ENCODE measurements at places on chromosomes 13 and 19.

- no peak for DNase-seq
Measured at GRCh38 chr13:42653679-42654078, 79.7 kb downstream of the TNFSF11 start.

GRCh38 chr13:102638741-102639140, 42.0 kb downstream of the TPP2 start:
- DNase-seq, result no peak

- DNase-seq, result no peak
Measured at GRCh38 chr19:4969772-4970531, 1.0 kb downstream of the KDM4B start.

DNA sequence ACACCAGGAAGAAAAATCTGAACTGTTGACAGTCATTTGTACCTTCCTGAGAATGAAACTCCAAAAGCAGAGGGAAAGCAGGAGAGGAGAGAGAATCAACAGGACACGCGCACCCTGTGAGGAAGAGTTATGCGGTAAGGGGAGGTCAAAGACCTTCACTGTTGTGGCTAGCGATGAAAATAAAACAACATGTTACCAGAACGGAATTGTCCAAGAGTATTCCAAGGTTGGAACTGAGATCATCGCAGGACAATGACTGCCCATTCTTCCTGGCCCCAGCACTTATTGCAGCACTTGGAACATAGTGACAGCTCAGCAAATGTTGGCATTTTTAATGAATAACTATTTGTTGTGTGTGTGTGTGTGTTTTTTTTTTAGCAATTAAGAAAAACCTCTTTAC, 176.0 kb upstream of the TSC22D1 start:
- no peak for DNase-seq

DNA sequence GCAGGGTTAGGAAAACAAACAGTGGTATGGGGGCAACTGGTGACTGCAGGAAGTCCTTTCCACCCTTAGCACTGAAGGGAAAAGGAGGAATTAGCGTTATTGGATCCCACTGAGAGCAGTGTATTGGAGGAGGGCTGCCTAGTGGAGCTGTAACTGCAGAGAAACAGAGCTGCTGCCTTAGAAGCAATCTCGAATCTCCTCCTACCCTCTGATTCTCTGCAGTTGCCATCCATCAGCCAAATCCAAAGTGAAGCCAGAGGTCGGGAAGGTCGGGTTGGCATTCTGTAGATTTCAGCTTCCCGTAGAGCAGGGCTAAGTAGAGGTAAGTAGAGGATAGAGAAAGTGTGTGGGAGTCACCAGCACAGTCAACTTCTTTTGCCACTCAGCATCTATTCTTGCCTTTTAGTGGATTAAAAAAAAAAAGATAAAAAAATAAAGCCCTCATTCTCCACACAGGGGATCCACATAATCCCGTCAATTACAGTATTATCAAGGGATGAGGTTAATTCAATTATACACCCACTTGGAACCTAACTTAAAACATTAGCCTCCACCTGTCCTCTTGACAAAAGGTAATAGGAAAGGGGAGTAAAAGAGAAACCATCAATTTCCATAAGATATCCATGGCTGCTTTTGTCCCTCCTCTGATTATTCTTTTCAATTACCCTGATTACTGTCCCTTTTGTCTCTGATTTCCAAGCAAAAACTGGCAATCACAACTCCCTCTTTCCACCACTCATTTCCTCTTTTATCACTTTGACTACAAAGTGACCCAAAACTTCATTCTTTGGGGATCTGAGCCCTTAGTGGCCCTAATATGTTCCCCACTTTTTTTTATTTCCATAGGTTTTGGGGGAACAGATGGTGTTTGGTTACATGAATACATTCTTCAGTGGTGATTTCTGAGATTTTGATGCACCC, 234.7 kb downstream of the RBM26 start:
- no peak for DNase-seq

- no peak for DNase-seq
Measured at GRCh38 chr13:81686877-81687276, 1346.0 kb upstream of the SPRY2 start.

- no peak for DNase-seq
Measured at GRCh38 chr19:6020972-6021805, 43.2 kb upstream of the RANBP3 start.

DNA sequence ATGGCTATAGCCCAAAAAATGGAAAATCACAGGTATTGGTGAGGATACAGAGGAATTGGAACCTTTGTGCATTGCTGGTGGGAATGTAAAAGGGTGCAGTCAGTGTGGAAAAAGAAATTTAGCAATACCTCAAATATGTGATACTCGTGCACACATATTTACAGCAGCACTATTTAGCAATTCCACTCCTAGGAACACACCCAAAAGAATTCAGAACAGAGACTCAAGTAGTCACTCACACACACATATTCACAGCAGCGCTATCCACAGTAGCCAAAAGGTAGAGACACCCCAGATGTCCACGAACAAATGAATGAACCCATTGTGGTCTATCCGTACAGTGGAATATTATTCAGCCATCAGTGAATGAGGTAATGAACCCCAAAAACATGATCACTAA, 114.0 kb downstream of the COL4A2 start:
- DNase-seq, result no peak

- DNase-seq, result no peak
Measured at GRCh38 chr19:49927526-49928264, 1.3 kb upstream of the ATF5 start.

GRCh38 chr19:14114854-14115253, 2.7 kb downstream of the PRKACA start:
- no peak for DNase-seq

DNA sequence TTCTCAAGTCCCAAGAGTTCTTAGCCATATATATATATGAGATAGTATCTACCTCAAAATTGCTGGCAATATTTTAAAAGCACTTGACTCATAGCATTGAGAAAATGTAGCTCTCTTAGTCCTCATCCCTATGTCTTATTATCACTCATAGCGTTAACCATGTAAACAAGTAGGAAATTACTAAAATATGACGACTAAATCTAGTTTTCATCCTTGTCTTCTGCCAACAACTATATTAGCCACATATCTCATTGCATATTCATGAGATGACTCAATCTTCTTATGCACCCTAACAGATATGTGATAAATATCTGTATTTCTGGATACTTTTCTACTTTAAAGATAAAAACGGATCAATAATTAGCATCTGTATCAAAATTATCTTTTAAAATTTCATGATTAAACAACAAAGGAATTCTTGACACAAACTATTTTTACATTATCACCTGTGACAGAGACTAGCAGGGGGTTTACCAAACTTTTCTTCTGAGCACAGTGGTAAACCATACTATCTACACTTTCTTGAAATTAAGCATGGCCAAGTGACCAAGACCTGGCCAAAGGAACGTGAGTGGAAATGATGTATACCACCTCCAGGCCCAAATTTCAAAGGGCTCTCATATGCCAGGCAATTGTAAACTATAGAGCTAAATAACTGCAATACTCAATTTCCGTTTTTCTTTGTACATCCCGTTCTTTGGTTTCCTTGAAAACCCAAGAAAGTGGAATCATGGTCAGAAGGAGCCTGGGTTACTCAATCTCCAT, 45.7 kb downstream of the ZC3H13 start:
- no peak for DNase-seq

DNA sequence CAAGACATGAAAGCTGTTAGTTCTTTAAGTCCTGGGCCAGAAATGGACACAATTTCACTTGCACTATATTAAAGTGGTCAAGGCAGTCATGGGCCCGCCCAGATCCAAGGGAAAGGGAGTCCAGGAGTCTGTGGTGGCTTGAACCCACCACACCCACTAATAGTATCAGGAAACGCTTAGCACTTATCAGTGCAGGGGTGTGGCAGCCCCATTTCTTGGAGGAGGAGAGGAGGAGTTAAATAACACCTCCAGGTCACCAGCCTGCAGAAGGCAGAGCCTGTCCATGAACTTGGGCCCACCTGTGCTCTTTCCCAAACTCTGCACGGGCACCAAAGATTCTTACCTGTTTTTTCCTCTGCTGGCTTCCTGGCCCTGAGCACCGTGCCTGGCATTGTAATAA, 5.4 kb upstream of the NTN5 start:
- no peak for DNase-seq

DNA sequence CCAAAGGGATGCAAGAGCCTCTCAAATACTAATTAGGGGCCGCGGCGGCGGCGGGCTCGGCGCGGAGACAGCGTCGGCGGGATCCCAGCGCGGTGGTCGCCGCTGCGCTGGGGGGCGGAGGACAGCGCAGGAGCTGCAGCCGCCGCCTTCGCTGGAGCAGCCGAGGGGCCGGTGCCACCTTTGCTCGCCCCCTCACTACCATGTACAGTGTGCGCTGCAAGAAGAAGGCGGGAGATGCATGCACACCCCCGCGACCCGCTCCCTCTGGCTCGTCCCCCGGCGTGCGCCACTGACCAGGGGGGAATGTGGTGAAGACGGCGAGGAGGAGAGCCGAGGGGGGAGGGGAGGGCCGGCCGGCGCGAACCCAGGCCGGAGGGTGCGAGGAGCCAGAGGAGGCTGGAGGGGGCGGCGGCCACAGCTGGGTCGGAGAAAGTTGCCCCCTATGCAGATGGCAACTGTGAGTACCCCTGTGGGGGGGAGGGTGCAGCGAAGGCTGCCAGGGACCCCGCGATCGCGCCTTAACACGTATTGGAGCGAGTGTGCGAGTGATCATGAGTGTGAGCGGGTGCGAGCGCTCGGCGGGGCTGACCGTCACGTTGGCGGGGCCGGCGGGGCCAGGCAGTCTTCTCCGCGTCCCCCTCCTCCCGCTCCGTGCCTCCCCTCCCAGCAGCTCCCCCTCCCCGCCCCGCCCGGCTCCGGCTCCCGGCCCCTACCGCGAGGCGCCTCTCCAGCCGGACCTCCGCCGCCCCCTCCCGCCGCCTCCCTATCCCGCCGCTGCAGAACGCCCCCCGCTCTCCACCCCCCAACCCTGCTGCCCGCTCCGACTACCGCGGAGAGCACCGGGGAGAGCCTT, 808 bp downstream of the SLITRK5 start:
- DNase-seq, result no peak

- DNase-seq, result no peak
Measured at GRCh38 chr13:84607261-84608013, 725.2 kb upstream of the SLITRK1 start.

- no peak for DNase-seq
Measured at GRCh38 chr13:112159575-112160547, 92.9 kb downstream of the SOX1 start.

DNA sequence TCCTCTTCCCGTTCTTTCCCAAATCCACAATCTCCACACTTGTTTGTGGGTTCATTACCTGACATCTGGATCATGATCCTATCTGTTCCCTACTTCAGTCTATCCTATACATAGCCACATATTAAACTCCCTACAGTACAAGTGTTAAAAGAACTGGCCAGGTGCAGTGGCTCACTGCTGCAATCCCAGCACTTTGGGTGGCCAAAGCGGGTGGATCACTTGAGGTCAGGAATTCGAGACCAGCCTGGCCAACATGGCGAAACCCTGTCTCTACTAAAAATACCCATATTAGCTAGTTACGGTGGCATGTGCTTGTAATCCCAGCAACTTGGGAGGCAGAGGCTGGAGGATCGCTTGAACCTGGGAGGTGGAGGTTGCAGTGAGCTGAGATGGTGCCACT, 88.3 kb downstream of the TM9SF2 start:
- DNase-seq, result no peak

GRCh38 chr13:24693862-24694471, 13.8 kb downstream of the ATP12A start:
- no peak for DNase-seq

DNA sequence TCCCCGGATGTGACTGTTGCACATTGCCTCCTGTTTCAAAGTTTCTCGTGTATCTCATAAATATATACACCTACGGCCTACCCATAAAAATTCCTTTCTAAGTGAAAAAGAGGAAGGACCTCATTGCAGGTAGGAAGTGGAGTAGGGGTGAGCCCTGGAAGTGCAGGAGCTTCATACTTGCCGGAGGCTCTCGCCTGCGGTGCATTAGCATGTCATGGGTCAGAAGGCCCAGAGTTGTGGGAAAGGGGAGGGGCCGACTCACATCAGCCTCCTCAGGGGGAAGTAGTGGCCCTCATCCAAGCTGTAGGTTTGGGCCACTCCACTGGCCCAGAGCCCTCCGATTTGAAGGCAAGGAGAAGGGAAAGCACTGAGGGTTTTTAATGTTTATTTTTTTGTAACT, 26.0 kb upstream of the IRS2 start:
- no peak for DNase-seq

GRCh38 chr13:80684217-80684991, 343.5 kb upstream of the SPRY2 start:
- no peak for DNase-seq

DNA sequence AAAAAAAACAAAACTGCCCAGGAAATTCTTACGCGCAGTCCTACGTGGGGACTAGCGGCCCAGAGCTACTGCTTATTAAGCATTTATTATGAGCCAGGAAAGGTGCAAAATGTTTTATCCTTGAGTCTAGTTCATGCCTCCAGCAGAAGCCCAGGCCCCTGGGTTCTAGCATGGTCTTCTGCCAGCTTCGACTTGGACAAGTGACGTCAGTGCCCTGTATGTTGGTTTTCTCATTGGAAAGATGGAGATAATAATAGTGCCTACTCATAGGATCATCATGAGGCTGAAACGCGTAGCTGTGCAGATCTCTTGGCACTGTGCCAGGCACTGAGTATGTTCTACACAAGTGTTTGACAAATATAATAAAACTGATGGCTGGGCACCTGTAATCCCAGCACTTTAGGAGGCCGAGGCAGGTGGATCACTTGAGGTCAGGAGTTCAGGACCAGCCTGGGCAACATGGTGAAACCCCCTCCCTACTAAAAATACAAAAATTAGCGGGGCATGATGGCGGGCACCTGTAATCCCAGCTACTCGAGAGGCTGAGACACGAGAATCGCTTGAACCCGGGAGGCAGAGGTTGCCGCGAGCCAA, 12.4 kb upstream of the SULT2B1 start:
- no peak for DNase-seq

GRCh38 chr19:19651076-19651475, 7.6 kb upstream of the GMIP start:
- no peak for DNase-seq

GRCh38 chr19:17762505-17763229, 11.4 kb downstream of the FCHO1 start:
- no peak for DNase-seq

- DNase-seq, result no peak
Measured at GRCh38 chr19:10402441-10403038, 802 bp downstream of the CDC37 start.

DNA sequence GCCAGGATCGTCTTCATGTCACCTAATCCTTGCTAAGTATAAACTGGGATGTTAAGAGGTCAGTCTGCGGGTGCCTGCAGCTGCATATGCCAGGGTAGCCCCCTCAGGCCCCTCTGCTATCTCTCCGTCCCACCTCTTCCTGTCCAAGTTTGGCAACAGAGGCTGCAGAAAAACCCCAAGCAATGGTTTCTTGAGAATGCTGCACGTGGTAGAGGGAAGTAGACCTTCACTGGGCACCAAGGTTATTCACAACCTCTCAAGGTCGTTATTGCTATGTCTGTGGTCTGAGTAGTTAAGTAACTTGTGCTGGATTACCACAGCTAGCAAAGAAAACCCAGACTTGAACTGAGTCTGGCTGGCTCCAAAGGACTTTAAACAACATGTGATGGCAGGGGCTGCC, 77.9 kb upstream of the XPO4 start:
- no peak for DNase-seq

Data from stimulated activated CD8-positive, alpha-beta memory T cell treated with anti-CD3 and anti-CD28 coated beads, Interleukin-7, amount 100 ng/mL, for 24 hours (primary cell).